ENCODE measurements at places on chromosomes 12 and 14.

DNA sequence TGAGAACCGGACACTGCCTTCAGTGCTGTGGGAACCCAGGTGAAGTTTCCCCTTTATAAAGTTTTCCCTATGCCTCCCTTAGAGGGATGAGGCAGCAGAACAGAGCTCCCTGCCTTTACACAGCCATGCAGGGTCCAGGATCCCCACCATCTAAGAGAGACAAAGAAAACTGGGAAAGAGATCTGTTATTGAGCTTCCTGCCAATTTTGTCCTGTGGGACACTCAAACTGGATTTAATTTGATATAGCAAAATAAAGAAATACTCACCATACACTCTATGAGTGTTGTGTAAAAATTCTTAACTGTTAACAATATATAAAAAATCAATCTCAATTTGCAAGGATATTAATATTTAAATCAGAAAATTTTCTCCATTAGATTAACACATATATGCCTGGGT lies 69.9 kb downstream of the DRAM1 start:
- DNase-seq: no peak

DNA sequence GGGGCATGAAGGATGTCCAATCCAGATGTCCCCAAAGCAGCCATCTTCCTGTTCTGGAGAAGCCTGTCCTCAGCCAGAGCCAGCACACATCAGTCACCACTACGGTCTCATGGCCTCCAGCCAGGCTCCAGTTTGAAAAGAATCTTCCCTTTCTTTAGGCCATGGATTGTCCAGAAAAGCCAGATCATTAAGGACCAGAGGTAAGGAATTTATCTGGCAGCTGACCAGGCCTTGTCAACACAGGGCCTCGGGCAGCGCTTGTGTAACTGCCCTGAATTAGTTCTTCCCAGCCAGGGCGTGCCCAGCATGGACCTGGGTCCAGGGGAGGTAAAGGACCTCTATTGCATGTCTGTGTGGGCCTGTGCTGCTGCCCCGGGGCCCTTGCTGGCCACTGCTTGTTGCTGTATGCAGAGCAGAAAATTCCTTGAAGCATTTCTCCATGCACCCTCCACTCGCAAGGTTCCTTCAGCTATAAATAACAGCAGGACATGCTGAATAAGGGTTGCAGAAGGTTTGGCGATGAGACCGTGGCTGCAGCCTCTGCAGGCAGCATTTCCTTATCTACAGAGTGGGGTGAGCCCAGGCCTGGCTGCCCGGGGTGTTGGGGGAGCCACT lies 21.7 kb upstream of the VPS37B start:
- peak; percentile 38 for DNase-seq

DNA sequence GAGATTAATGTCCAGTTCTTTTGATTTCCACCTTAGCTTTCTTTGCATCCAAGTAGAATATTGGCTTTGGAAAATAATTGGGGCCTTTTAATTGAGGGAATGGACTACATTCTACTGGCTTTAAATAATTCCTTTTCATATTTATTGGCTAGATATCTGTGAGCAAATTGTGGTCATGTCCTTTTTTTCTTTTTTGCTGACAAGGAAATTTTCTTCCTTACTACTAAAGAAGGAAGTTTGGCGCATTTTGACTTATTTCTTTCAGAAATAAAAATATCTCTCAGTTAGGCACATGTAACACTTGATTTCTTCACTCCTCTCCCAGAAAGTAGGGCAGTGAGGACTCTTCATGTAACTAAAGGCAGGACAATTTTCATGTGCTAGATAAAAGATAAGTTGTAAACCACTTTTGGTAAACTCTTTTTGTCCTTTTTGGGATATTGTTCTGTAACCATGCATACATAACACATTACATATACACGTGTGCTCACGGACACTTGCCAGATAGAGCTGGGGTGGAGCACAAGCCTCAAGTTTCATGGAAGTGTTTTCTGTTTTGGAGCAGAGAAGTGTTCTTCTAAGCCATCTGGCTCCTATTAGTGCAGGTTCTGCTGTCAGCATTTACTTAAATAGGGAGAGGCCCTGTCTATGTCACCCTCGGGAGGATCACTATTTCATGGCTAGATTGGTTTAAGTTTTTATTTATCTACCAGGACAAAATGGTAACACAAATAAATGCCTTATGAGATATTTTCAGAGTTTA lies 85.1 kb upstream of the LRIG3 start:
- DNase-seq: no peak

GRCh38 chr12:45131506-45131905 lies 80.6 kb upstream of the DBX2 start:
- DNase-seq: no peak

DNA sequence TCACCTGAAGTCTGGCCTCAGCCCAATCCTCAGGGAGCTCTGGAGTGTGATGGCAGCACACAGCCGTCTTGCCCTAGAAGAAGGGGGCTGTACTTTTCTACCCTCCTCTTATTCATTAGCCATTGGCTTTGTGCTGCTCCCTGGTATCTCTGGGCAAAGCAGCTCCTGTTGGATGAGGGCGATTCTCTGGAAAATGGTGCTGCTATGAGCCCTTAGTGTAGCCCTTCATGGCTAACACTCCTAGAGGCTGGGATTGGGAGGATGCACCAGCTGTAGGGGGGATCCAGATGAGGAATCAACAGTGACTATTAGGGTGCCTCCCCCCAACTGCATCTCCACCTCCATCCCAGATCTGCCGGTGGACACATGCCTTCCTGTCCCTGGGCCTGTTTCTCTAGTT lies 32.6 kb downstream of the RPH3A start:
- no peak for DNase-seq

GRCh38 chr14:88232771-88233170 lies 90.3 kb downstream of the KCNK10 start:
- no peak for DNase-seq

Data from retinal pigment epithelial cell (primary cell).